Activated T-cell treated with anti-CD3 and anti-CD28 coated beads for 1 hour (primary cell): ENCODE measurements at places on chromosomes 5 and 9.

- DNase-seq, result no peak
Observed at GRCh38 chr9:73199886-73200285, 48.2 kb downstream of the ANXA1 start.

DNA sequence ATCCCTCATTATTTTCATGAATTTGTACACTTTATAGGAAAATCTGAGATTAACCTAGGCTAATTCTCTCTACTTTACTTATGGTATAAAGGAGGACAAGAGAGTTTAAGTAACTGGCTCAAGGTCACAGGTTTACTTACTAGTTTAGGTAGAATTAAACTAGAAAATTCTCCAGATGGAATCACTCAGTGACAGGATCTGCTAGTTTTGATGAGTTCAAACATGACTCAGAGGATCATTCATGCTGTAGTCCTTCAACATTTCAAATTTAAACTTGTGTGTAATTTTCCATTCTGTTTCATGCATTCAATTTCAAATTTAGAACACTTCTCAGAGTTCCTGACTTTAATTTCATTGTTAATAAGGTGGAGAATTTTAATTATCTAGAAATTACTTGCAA, 485.7 kb upstream of the TUSC1 start:
- no peak for DNase-seq

- DNase-seq, result no peak
Observed at GRCh38 chr9:122498883-122499288, 11.7 kb upstream of the OR1J2 start.

GRCh38 chr9:137276473-137277328, 825 bp upstream of the TOR4A start:
- no peak for DNase-seq

- DNase-seq, result no peak
Observed at GRCh38 chr9:5587024-5587423, 41.9 kb upstream of the RIC1 start.

GRCh38 chr9:112696461-112696860, 21.5 kb downstream of the INIP start:
- DNase-seq, result no peak

- no peak for DNase-seq
Observed at GRCh38 chr9:76926846-76927245, 20.9 kb upstream of the PRUNE2 start.

GRCh38 chr5:156531199-156531598, 204.2 kb downstream of the SGCD start:
- DNase-seq, result no peak

DNA sequence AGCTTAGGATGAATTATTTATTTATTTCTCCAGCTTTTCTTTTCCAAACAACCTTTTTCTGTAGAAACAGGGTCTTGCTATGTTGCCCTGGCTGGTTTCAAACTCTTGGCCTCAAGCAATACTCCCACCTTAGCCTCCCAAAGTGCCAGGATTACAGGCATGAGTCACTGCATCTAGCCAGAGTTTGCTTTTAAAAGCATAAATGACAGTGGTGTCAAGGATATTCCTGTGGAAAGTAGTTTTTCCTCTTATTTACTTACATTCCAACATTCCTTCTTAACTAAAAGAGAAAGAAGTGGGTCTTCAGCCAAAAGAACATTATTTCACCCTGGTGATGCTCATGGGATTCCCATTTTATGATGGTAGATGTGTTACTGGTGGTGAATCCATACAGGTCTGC, 62.4 kb downstream of the GRIA1 start:
- no peak for DNase-seq

GRCh38 chr5:125856949-125857348, 566.3 kb upstream of the GRAMD2B start:
- no peak for DNase-seq

- no peak for DNase-seq
Observed at GRCh38 chr5:50406877-50407276, 34.2 kb downstream of the EMB start.

DNA sequence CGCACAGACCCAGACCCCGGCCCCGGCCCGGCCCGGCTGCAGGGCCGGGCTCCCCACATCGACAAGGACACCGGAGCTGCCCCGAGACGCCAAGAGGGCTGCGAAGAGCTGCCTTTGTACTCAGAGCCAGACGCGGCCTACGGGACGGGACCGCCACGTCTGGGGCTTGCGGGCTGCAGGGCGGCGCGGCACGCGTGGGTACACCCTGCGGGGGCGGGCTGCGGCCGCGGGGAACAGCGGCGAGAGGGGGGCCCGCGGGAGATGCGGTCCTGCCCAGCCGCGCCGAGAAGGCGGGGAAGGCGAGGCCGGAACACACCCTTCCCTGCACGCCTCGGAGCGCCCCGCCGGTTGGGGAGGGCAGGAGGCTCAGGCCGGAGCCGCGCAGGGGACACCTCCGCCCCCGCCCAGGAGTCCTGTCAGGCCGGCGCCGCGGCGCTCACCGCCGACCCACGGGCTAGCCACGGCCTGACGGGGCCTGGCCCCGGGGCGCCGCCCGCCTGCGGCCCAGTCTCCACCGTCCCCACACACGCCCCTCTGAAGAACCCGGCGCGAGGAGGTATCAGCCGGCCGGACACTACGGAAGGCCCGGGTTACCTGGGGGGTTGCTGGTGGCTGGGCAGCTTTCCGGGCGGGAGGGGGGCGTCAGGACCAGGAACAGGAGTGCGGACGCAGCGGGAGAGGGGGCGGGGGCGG, 478 bp downstream of the RAB14 start:
- DNase-seq, result peak; percentile 33

DNA sequence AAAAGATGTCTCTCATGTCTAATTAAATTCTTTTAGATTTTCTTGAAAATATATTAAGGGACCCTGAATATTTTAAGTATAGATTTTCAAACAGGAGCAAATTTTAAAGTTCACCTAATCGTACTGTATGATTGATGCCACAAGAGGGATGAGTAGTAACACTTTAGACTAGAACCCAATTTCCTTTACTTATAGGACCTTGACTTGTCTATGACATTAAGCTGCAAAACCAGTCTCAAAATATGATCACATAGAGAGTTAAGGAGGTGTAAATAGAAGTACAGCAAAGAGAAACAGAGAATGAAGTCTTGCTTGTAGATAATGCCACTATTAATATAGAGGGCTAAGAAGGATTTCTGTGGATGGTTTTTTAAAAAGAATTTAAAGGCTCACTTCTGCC, 312.9 kb upstream of the PRR16 start:
- no peak for DNase-seq

DNA sequence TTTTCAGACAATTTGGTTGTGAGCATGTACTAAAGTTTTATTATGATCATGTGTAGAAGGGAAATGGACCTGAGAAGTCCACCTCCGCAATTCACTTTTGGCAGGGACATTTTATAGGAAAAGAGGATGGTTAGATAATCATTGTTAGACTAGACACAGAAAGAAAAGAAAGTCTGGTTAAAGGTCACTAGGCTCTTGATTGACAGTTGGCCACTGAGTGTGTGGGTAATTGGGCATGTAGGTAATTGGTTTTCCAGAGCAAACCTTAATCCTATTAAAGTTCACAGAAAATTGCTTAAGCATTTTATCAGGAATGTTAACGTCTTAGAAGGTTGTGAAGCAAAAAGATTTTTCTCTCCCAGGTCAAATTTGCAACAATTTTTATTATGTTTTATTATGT, 158.5 kb upstream of the CLINT1 start:
- DNase-seq, result no peak

DNA sequence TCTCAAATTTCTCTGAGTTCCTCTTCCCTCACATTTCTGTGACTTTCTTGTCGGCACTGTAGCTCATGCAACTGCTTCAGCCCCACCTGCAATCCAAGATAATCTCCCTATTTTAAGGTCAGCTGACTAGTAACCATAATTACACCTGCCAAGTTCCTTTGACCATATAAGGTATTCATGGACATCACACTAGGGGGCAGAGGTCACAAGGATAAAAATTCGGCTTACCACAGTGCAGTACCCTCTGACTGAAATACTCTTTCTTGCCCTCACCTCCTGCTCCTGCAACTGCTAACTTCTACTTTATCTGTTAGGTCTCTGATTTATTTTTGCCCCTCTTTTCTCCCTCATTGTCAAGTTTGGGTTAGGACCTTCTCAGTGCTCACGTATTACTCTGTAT, 144.2 kb downstream of the GDNF start:
- no peak for DNase-seq

DNA sequence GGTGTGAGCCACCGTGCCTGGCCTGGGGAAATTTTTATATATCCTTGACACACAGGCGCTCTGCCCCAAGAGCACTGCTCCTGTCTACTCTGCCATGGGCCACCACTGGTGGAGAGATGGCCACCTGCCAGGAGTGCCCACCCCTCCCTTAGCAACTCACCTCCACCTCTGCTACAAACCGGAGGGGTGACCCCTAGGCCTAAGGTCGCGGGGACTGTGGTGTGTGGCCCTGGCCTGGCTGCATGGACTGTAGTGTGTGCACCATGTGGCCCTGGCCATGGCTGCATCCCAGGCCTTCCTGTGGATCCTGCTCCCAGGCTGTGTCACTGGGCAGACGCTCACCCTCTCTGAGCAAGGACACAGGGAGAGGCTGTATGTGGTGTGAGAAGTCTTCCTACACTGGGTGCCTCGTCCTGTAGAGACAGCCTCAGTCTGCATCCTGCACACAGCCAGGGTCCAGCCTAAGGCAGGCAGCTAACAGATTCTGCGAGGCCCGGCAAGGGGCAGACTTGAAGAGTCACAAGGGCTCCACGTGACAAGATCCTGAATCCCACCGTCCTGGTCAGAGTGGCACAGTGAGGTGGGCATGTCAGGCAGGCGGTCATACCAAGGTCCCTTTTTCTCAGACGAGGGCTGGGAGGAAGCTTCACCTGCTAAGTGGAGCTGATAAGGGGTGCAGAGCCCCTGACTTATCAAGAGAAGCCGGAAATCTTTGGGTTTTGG, 10.3 kb downstream of the NINJ1 start:
- no peak for DNase-seq

DNA sequence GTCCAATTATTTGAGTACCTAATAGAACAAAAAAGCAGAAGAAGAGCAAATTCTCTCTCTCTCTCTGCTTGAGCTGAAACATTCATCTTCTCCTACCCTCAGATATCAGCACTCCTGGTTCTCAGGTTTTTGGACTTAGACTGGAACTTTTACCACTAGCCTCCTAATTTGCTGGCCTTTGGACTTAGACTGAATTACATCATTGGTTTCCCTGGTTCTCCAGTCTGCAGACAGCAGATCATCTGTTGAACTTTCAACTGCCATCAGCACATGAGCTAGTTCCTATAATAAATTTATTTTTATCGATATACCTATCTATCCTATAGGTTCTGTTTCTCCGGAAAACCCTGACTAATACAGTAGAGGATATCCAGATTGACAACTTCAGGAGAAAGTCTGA, 208.9 kb upstream of the GAS1 start:
- no peak for DNase-seq

- no peak for DNase-seq
Observed at GRCh38 chr9:34988218-34989002, 1.1 kb upstream of the DNAJB5 start.

- no peak for DNase-seq
Observed at GRCh38 chr5:73909474-73909873, 283.5 kb downstream of the ARHGEF28 start.

- DNase-seq, result no peak
Observed at GRCh38 chr5:168513861-168514428, 15.2 kb upstream of the FBLL1 start.

DNA sequence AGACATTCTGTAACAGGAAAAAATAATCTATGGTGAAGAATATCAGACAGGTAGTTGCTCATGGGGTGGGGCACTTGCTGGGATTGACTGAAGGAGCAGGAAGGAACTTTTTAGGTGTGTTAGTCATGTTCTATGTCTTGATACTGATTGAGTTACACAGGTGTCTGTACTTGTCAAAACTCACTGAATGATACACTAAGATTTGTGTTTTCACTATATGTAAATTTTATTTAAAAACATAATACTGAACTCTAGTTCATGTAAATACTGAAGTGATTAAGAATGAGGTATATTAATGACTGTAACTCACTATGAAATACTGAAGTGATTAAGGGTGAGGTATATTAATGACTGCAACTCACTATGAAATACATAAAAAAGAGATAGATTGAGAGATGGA, 28.5 kb downstream of the IL6ST start:
- no peak for DNase-seq

DNA sequence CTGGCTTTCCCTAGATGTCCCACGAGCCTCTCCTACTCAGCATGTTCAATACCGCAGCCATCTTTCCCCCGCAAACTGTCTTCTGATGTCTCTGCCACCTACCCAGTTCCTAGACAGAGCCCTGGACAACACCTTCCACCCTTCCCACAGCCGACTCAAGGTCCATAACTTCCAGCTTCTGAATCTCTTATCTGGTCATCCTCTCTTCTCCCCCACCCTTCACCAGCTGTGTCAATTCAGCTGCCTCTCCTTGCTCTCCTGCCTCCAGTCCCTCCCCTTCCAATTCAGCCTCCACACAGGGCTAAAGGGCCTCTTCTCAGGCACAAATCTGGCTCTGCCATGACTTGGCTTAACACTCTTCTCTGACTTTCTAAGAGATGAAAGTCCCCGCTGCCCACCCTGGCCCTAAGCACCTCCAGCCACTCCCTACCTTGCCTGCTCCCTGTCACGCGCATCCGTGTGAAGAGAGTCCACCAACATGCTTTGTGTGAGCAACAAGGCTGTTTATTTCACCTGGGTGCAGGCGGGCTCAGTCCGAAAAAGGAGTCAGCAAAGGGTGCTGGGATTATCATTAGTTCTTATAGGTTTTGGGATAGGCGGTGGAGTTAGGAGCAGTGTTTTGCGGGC, 25.2 kb downstream of the AQP7 start:
- no peak for DNase-seq
